ENCODE measurements at places on chromosomes 4 and X. TPM values are rescaled to one million over a fixed set of nuclear protein-coding genes. Genes with fewer than 3 reads are reported as not detected.

The ETDA gene
- polyA plus RNA-seq: not detected

GRCh38 chr4:2263926-2264321 is 2.0 kb upstream of the MXD4 start:
- DNase-seq: no peak

DNA sequence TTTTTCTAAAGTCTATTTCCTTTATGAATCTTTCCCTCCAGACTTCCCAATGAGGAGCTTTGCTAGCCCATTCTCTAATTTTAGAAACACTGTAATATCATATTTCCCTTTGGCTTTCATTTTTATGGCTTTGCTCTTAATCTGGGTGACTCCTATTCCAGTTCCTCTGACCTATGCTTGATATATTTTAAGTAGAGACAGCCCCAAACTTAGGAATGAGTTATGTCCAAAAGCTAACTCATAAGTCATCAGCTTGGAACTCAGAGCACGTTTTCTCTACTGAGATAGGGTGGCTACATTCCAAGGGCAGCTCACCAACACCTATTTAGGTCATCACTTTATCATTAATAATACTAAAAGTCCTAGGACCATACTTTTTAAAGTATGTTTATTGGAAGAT is 77.8 kb downstream of the OR13H1 start:
- DNase-seq: no peak

The COL4A6 gene
- polyA plus RNA-seq: 19.9 TPM

- no peak for DNase-seq
Measured at GRCh38 chrX:150700107-150700506, 6.9 kb downstream of the MTMR1 start.

The TMPRSS11B gene
- polyA plus RNA-seq: not detected

The NXF2 gene
- polyA plus RNA-seq: not detected

GRCh38 chr4:47567511-47567910 is 82.4 kb downstream of the ATP10D start:
- DNase-seq: no peak

GRCh38 chrX:49269010-49269766 is 405 bp upstream of the PPP1R3F start:
- DNase-seq: peak; percentile 95

The BST1 gene
- 27.6 TPM for polyA plus RNA-seq

The MAPK10 gene
- polyA plus RNA-seq: 16.3 TPM

DNA sequence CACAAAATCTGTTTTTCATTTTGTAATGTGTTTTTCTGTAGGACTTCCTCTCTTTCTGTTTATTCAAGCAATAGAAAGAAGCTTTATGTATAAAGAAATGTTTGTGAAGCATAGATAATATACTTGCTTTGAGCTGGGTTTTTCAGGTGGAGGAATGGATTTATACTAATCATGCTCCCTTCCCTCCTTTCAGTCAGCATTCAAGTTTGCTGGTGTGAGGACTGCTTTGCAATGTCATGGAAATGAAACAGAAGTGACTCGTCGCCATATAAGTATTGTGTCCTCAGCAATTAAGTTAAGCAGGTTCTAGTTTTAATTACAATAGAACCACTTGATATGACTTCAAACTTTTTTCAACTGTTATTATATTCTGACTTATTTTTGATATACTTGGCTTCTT is 1447.1 kb downstream of the PCDH19 start:
- no peak for DNase-seq

The NDST3 gene
- 0.04 TPM for polyA plus RNA-seq

The PRR32 gene
- polyA plus RNA-seq: not detected

GRCh38 chr4:127143460-127144195 is 489.1 kb upstream of the INTU start:
- DNase-seq: no peak

- DNase-seq: no peak
Measured at GRCh38 chr4:123616951-123617461, 220.4 kb downstream of the SPRY1 start.

The RPA4 gene
- polyA plus RNA-seq: 0.12 TPM

GRCh38 chr4:47513461-47513860 is 28.4 kb downstream of the ATP10D start:
- no peak for DNase-seq

The HSFX2 gene
- not detected for polyA plus RNA-seq

DNA sequence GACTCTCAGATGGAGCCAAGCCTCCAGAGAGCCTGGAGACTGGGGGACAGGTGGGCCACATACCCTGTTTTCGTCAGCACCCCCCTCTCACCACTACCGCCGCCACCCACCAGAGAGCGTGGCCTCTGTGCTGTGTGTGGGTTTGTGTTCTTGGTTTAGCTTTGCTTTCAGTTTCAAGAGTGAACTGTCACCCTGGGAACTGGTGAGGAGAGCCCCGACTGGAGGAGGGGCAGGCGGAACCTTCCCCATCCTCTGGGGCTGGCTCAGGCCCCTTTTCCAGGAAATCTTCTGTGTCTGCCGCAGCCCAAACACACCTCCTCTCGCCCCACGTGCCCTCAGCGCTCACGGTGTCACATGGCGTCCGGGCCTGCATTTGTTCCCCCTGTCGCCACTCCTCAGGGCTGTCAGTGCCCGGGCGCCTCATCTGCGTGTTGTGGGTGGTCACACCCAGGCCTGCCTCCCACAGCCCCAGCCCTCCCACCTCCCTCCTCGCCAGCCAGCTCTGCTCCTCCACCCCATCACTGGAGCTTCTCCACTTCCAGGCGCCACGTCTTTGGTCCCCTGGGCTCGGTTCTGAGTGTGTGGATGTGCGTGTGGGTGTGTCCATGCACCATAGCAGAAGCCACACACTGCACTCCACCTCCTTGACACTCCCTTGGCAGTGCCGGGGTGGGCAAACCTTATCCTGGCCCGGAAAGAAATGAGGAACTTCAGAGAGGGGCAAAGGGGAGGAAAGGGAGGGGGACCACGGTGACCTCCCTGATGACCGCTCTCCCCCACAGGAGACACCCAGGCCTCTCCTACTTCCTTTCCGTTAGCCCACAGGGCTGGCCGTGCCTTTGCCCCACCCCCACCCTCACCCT is 27.8 kb downstream of the ELF4 start:
- no peak for DNase-seq

DNA sequence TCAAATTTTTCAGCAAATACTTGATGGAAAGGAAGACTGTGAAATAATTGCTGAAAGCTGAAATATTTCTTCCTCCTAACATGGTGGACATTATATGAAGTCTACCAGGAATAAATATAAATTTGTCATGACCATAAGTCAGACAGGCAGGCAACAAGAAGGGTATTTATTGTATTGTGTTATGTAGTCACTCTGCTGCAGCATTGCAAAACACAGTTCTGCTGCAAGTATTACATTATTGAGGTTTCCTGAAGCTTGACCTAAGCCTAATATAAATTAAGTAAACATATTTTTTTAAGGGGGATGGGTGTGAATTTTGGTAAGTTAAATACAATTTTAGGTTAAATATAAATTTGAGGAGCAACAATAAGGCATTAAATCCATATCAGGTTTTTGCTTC is 60.2 kb upstream of the MAOA start:
- DNase-seq: no peak

All from AG04450 (cell line).